Stimulated activated CD8-positive, alpha-beta memory T cell treated with anti-CD3 and anti-CD28 coated beads, Interleukin-4, amount 100 ng/mL, for 24 hours (primary cell): ENCODE measurements at places on chromosomes 2 and 18.

DNA sequence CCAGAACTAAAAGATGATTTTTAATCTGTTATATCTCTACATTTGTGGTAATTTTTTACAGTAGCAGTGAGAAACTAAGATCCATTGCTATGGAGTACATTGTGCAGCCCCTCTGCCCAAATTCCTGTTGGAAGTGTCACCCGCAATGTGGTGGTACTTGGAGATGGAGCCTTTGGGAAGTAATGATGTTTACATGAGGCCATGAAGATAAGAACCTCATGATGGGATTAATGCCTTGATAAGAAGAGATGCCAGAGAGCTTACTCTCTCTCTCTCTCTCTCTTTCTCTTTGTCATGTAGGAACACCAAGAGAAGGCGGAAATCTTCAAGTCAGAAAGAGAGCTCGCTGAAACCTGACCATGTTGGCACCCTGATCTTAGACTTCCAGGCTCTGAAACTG is 535.4 kb downstream of the PID1 start:
- DNase-seq = no peak

DNA sequence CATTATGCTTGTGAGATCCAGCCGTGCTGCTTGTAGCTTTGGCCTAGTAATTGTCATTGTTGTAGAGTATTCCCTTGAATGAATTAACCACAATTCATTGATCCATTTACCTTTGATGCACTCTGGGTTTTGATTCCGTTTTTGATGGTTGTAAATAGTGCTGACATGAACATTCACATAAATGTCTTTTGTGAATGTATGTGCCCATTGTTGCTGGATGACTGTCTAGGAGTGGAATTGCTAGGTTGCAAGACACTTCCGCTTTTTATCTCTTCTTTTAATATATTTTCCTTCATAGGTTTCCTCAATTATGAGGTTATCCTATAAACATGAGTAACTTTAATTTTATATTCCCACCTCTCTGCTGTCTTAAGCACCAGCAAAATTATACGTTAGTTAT is 104.8 kb upstream of the CCDC68 start:
- DNase-seq = no peak

GRCh38 chr2:236971919-236972381 is 113.7 kb upstream of the COPS8 start:
- DNase-seq = no peak

- DNase-seq = no peak
Observed at GRCh38 chr2:37737507-37737906, 66.1 kb upstream of the CDC42EP3 start.

DNA sequence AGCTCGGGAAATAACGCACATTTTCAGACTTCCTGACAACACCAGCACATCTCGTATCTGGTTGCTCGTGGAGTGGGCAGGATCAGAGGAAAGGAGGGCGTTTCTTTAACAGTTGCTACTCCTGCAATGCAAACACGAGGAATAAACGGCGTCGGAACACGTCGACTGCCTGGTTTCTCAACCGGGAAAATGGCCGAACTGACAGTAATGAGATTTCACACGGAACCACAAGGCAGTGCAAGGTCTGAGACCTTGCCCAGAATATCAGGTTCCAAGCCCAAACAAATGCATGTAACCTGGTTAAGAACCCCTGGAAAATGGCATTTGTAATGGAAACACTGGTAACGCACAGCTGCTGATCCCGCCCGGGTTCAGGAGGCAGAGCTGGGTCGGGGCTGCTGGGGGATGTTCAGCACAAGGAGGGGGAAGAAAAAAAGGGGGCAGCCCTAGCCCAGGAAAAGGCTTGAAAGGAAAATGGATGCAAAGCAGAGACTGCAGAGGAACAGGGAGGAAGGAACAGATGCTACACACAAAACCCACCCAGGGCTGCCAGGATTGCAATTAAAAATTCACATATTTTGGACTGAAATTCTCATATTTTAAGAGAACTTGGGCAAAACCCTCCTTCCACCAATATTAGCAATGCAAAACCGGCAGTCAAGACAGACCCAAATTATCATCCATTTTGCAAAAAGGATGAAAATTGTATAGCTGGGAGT is 61.6 kb upstream of the KLHL29 start:
- no peak for DNase-seq

GRCh38 chr18:23870676-23871380 is 143.7 kb upstream of the TTC39C start:
- DNase-seq = no peak

DNA sequence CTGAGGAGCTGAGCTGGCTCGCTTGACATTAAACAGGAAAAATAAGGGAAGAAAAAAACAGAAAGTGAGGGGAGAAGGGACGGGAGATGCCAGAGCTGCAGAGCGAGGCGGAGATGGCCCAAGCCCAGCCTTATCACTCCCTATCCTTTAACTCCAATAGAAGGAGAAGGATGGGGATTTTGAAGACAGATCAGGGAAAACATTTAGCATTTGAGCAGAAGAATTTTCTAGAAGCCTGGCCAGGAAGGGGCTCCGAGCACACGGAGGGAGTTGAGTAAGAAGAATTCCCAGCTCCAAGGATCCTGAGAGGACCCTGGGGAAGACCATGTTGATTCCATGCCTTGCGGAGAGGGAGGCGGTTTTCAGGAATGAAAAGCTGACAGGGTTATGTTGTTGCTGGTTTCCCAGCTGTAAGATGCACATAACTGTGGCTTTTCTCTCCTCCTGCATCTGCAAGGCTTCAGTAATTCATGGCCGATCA is 35.6 kb downstream of the TWIST2 start:
- DNase-seq = no peak

DNA sequence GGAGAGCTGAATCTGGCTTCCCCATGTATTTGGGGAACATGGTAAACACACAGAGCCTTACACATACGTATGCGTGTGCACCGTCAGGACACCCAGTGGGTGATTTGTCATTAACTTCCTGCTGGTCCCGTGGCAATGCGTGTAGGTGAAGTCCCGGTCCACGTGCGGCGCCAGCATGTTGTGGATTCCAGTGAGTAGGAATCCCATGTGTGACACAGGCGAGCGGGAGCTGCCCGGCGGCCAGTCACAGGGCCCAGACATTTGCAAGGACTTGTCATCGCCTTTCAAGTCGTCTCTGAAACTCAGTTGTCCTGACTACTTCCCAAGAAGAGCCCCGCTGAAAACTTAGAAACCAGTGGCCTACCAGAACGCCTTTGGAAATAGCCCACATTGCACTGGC is 102.0 kb downstream of the RNF144A start:
- DNase-seq = no peak

GRCh38 chr2:176189681-176190641 is 1.5 kb downstream of the HOXD1 start:
- no peak for DNase-seq

GRCh38 chr2:220279372-220279771 is 651.9 kb downstream of the SLC4A3 start:
- no peak for DNase-seq

GRCh38 chr2:68467077-68467960 is at the start of the genes APLF and FBXO48:
Gene APLF, plus strand, starts transcription at chr2:68467585. Its CDS starts 147 bp downstream, at chr2:68467732.
Gene FBXO48, minus strand, starts transcription at chr2:68467294. Its CDS starts 2,149 bp downstream, at chr2:68465145.
- DNase-seq = peak; percentile 96

GRCh38 chr2:81706856-81707255 is 1402.3 kb upstream of the LRRTM1 start:
- no peak for DNase-seq

DNA sequence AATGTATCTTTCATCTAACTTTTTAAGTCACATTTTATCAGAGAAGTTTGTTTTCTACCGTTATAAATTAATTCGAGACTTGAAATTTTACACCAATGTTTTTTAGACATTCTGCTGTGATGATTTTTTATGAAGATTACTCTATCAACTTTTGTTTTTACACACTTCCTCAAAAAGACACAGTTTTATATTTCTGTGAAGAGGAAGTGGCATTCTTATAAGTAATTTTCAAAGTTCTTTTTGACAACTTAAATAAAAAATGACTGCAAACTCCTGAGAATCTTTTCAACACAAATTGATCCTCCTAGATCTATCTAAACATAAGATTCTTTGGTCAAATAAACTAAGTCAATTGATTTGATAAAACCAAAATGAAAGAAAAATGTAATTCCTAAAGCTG is 13.7 kb downstream of the ANKRD44 start:
- DNase-seq = no peak

- DNase-seq = no peak
Observed at GRCh38 chr2:102736110-102736409, 25.8 kb upstream of the TMEM182 start.

DNA sequence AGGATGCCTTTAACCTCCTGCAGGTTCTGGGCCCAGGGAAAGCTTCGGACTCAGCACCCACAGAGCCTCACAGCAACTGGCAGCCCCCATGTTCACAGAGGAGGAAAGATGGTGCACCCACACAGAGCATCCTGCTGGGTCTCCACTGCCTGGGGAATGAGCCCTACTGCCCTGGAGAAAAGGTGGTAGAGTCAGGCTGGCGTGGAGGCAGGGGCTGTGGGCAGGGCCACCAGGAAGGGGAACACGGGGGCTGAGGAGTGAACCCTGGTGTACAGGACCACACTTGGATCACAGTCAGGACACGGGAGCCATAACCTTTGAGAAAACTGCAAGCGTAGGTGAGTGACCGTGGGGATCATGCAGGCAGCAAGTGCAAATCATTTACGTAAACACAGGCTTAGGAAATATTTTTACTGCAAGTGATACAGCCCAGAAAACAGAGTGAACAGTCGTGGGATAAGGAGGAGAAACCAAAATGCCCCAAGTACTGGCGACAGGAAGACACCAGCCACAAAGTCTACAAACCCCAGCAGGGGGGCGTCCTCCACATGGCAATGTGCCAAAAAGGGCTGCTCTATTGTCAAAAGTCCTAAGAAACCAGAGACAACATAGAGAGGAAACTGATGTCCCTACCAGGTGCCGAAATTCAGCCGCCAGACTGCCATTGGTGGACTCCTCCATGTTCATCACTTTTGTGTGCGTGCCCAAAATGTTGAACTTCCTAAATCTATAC is 27.6 kb downstream of the STAT1 start:
- no peak for DNase-seq

DNA sequence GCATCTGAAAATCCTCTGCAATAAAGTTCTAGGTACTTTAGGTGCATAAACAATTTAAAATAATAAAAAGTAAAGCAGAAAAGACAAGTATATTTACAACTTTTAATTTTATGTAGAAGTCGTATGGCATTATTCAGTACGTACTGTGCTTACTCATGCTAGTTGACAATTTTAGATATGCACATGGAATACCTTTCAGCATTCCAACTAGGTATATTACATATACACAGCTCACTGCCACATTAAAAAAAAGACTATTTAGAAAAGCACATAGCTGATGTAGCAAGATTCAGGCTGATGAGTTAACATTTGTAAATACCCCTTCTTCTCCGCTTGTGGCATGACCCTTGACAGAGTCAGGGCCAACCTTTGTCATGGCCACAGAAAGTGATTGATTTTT is 171.2 kb downstream of the FBXO15 start:
- no peak for DNase-seq

DNA sequence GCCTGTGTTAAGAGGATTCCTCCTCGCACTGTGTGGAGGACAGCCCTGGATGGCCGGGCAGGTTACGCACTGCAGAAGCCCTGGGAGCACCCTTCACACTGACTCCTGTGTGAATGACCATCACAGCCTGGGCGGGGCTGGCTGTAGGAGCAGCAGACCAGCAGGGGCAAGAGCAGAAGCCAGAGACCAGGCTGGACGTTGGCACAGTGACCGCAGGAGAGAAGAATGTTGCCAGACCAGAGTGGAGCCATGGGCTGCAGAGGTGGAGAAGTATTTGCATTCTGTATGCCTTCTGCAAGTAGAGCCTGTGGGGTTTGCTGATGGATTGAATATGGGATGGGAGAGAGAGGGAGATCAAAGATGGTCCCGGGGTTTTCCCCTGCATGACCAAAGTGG is 23.1 kb downstream of the LRRFIP1 start:
- DNase-seq = no peak

DNA sequence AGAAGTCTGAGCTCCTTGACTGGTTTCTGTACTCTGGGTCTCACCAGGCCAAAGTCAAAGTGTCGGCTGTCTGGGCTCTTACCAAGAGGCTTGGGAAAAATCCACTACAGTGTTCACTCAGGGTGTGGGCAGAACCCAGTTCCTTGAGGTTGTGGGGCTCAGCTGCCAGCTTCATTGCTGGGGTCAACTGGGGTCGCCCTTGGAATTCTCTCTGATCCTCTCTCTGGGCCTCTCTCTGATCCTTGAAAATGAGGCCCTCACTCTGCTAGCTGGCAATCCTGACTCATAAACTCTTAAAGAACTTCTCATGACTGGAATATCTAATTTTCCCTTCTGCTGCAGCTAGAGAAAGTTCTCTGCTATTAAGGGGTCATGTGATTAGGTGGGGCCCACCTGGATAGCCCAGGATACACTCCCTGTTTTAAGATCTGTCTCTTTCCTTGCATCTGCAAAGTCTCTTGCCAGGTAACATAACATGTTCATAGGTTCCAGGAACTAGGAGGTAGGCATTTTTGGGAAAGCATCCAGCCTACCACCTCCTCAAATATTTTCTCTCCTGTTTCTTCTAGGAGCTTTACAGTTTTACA is 66.3 kb downstream of the SP110 start:
- DNase-seq = no peak

- no peak for DNase-seq
Observed at GRCh38 chr2:138237667-138238384, 263.7 kb upstream of the SPOPL start.

DNA sequence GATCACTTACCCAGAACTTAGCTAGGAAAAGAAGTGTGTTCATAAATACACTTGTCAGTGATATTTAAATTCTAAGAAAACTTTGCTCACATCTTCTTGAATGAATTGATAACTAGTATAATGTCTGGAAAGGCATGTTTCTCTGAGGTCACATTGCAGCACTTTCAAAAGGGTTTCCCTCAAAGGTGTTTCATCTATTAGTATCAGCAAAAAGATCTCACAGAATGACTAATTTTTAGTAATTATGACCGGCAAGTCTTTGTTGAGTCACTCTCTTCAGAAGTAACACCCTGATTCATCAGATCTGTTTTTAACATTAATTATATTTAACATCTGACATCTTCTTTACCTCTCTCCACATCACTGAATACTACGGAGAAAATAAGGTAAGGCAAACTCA is 222.3 kb downstream of the IKZF2 start:
- DNase-seq = no peak

DNA sequence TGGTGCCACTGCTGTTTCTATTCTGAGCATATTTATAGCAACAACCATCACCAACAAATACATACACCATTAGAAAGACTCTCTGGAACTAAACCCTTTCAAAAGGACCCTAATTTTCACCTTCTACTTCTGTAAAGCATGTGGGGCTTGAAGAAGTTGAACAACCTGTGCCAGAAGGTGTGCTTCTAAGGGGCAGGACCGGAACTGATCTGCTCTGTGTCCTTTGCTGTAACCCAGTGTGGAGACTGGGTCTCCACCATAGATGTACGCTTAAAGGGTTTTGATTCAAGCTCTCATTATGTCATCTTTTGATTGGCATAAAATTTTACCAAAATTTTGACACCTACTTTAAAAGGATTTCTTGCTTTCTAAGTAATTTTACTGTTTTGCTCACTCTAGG is 40.3 kb downstream of the WDR43 start:
- DNase-seq = no peak
